ENCODE measurements at places on chromosomes 13 and 19.

DNA sequence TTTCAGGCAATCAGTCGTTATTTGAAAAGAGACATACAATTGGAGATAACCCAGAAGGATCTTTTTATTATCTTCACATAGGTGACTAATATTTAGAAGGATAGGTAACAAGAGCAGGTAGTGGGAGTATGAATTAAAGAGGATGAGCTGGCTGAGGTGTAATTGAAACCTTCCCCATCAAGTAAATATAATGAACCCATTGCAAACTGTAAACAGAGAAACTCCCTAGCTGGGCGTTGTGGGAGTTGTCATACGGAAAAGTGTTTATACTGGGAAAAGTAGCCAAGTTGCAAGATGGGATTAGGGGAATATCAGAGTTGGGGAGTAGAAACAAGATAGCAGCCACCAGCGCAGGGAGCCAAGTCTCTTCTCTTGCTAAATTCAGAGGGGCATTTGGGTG lies 448.4 kb downstream of the COG6 start:
- no peak for DNase-seq

DNA sequence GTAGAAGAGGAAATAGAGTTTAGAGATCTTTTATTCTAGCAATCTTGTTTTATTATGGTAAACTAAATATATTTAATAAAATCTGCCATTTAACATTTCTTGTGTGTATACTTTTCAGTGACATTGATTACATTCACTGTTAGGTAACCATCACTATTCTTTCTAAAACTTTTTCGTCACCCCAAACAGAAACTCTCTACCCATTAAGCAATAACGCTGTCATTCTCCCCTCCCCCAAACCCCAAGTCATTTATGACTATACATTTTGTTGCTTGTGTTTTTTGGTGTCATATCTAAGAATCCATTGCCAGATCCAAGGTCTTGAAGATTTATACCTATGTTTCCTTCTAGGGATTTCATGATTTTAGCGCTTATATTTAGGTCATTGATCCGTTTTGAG lies 10.6 kb downstream of the URI1 start:
- DNase-seq: no peak

DNA sequence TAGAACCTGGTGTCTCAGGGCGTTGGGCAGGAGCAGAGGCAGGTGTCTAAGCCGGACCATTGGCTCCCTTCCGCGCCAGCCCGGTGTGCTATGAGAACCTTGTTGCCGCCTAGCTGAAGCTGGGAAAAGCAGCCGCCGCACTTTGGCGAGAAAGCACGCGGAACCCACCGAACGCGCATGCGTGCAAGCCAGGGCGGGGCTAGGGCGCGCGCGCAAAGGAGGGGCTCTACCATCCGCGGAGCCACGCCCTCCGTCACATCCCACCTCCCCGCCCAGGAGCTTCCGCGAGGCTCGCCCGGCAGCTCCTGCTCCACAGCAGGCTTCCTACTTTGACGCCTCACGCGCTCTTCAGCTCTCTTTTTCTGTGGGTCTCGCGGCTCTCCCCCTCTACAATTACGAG lies 51.3 kb downstream of the WDR87 start:
- DNase-seq: no peak

GRCh38 chr19:35154525-35155406 lies at the start of gene FXYD5:
Gene FXYD5 (plus strand): TSS chr19:35154735. CDS start chr19:35155551, 816 bp downstream.
- DNase-seq: no peak

DNA sequence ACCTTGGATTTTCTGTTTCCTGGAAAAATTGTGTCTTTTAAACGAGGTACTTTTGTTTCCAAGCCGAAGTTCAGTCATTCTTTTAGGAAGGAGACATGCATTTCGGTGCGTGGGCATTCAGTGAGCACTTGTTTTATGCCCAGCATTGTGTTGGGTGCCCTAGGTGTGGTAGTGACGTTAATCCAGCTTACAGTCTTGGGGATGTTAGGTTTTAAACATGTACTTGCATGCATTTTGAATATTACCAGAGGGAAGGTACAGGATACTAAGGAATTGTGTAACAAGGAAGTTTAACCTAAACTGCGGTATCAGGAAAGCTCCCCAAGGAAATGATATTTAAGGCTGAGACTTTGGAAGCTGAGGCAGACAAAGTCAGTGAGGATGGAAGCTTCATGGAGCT lies 66.3 kb downstream of the ARHGAP35 start:
- DNase-seq: no peak

GRCh38 chr19:38696729-38697055 lies 47.6 kb downstream of the CAPN12 start:
- DNase-seq: no peak

- no peak for DNase-seq
Measured at GRCh38 chr13:35500144-35500543, 23.7 kb upstream of the MAB21L1 start.

DNA sequence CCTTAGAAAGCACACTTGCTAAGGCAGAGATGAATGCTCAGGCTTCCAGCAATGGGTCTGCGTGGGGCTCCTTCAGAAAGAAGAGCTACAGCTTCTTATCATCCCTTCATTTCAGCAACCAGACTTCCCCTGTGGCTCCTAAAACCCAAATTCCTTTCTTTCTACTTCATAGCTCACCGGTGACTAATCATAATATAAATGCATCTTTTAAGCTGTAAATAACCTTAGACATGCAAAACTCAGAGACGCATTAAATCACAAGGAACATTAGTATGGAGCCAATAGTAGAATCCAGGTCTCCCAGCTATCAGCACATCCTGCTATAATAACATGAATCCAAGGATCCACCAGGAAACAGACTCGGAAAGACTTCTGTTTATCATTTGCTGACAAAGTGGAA lies 375.6 kb downstream of the COG6 start:
- no peak for DNase-seq

- DNase-seq: no peak
Measured at GRCh38 chr13:79044415-79044814, 361.6 kb downstream of the RBM26 start.

- DNase-seq: no peak
Measured at GRCh38 chr19:5394551-5395505, 54.2 kb upstream of the PTPRS start.

GRCh38 chr13:97359181-97360057 lies 74.5 kb upstream of the RAP2A start:
- peak; percentile 52 for DNase-seq

DNA sequence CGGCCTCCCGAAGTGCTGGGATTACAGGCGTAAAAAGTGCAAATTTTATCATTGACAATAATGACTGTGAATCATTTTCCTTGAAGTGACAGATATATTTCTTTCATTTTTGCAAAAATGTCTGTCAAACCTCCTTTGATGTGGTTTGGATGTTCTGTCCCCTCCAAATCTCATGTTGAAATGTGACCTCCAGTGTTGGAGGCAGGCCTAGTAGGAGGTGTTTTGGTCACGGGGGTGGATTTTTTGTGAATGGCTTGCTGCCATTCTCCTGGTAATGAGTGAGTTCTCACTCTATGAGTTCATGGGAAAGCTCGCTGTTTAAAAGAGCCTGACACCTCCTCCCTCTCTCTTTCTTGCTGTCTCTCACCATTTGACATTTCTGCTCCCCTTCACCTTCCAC lies 5.5 kb upstream of the SLC1A6 start:
- no peak for DNase-seq

DNA sequence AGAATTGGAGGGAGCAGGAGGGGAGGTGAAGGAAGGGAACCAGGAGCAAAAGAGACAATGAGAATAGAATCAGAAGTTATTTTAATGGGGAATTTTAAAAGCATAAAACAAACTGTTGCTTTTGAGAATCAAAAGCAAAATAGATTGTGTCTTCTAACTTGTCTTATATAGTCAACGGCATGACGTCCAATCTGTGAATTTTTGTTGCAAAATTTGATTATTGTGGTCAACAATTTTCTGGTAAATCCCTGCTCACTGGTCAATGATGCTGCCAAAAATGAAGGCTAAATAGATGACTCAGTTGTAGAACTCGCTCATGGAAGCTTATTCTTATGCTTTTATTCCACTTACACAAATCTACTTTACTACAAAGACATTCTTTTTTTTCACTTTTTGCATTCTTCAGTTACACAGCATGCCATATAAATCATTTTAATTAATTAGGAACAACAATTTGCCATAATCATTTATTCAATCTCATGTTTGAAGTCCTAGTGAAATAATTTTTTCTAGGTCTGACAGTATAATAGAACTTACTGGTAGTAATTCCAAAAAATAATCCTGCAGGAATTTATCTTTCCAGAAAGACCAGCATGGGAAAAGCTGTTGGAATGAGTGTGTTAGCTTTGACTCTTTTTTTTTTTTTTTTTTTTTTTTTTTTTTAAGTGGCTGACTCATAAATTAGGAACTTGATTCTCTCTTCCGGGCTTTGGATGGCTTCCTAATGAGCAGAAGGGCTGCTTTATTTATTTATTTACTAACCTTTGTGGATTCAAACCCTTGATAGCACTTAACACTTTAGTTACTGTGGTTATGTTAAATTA lies 256.9 kb downstream of the SPRY2 start:
- peak; percentile 91 for DNase-seq

DNA sequence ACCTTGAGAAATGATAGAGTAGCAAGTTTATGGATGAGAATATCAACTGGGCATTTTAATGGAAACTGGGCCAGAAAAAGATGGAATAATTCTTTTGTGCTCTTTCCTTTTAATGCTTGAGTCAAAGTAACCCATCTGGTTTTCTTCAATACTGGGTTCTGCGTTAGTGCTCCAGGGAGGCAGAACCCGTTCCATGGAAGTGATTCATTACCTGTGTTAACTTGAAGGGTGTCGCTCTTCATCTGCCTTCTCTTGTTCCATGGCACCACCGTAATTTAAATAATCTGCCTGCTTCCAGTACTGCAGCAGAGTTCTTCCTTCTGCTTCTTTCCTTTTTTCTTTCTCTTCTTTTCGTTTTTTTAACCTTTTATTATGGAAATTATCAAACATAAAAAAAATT lies 14.7 kb upstream of the USP12 start:
- no peak for DNase-seq

DNA sequence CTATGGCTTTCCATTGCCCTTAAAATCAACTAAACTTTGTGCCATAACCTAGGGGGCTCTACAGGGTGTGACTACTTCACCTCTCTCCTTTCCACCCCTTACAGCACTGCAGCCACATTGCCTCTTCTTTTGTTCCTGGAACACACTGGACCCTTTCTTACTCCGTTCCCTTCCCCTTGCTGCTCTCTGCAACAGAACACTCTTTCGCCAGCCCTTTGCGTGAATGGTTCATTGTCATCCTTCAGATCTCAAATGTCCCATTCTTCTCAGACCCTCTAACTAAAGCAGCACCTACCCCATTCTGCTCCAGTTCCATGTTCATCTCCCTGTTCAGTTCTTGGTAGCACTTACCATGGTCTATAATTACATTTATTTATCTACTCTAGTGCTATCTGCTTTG lies 208.3 kb downstream of the OXGR1 start:
- no peak for DNase-seq

GRCh38 chr19:5964816-5965565 lies 12.9 kb downstream of the RANBP3 start:
- DNase-seq: peak; percentile 27

DNA sequence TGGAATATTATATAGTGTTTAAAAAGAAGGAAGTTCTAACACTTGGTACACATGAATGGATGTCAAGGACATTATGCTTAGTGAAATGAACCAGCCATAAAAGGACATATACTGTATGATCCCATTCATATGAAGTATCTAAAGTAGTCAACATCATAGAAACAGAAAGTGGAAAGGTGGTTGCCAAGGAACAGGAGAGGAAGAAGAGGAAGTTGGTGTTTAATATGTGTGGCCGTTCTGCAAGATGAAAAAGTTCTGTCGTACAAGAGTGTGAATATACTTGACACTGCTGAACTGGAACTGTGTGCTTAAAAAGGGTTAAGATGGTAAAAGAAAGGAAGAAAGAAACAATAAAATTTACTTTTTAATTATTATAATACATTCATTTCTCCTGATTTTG lies 33.1 kb upstream of the C1QTNF9 start:
- DNase-seq: no peak

DNA sequence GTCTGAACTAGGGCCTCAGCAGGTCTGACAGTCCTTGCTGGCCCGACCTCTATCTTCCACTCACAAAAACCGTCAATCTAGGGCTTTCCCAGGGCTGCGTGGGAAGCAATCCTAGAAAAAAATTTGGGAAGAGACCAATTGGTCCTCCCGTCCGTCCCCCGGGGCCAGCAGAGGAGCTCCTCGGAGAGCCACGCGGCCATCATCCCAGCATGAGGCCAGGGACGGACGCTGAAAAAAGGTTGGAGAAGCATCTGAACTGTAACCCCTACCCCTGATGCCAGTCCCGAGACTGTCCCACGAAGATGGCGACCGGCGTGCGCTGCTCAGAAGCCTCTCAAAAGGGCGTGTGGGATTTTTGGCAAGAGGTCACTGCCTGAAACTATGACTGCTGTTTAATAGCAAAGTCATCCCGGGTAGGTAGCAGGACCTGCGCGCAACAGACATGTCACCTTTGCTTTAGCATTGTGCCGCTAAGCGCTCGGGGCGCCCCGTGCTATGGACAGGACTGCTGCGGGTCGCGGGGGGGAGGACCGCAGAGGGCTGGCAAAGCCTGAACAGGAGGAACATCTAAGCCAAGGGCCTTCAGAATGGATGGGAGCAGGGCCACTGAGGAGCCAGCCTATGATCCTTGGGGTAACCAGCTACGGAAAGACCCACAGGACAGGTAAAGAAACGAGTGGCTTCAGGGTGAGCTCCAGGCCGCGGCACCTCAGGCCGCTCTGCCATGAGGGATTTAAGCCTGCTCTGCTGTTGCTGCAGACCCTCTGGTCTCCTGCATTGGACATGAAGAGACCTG lies 10.6 kb downstream of the AKAP8 start:
- no peak for DNase-seq

DNA sequence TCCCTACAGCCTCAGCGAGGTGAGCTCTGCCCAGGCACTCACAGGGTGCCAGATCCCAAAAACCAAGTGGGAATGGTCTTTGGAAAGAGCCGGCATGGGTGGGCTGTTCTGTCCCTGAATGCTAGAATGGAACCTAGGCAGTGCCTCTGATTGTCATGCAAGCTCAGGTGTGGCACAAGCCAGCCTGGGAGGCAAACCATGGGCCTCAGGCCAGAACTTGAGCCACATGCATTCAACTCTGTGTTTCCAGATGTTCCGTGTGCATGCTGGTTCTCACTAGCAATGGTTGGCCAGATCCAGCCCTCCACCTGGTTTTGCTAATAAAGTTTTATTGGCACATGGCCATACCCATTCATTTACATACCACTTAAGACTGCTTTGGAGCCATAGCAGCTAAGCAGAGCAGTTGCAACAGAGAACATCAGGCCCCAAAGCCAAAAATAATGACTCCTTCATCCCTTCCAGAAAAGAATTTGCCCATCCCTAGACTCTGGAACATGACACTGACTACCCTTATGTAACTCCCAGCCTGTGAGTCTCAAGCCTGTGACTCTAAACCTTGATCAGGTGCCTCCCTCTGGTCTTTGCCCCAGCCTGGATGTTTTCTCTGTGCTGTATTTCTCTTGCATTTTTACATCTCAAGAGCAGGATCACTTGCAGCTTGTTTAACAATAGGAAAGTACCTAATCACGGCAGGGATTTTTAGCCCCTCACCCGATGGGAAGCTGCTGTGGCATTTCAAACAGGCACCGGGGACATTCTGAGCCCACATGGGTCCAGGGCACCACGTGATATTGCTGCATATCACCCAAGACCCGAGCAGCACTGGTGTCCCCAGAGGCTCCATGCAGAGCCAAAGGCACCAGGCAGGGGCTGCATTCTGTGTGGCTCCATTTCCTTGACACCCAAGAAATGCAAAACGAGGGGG lies 55.4 kb upstream of the USE1 start:
- DNase-seq: no peak

- no peak for DNase-seq
Measured at GRCh38 chr13:50950849-50951248, 41.3 kb downstream of the RNASEH2B start.

- DNase-seq: no peak
Measured at GRCh38 chr13:99981735-99982035, at the start of gene ZIC2. Gene ZIC2 (plus strand): TSS chr13:99981784. CDS start chr13:99982065, 281 bp downstream.
